ENCODE measurements at places on chromosomes 12 and 14.

GRCh38 chr14:72792051-72792788 lies 101.7 kb downstream of the DPF3 start:
- no peak for DNase-seq

GRCh38 chr12:102024765-102025164 lies 37.0 kb downstream of the WASHC3 start:
- DNase-seq = no peak

GRCh38 chr14:19771895-19772430 lies 1.3 kb upstream of the OR4M1 start:
- DNase-seq = no peak

DNA sequence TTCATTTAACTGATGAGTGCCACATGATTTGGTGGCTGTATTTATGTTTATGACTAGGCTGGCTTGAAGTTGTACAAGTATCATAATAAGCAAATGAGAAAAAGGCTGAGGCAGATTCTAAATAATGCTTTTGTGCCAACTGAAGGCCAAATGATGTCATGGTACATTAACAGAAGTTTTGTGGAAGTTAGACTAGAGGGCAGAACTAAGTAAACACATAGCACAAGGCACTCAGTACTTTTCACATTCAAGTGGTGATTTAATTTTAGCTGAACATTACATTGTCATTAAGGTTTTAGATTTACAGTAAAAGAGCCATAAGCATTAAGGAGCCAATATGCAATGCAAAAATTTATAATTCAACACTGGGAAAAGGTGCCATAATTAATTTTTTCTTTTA lies 21.1 kb downstream of the PPP1CC start:
- no peak for DNase-seq

- DNase-seq = no peak
Observed at GRCh38 chr14:21553266-21553665, 26.6 kb downstream of the OR10G3 start.

DNA sequence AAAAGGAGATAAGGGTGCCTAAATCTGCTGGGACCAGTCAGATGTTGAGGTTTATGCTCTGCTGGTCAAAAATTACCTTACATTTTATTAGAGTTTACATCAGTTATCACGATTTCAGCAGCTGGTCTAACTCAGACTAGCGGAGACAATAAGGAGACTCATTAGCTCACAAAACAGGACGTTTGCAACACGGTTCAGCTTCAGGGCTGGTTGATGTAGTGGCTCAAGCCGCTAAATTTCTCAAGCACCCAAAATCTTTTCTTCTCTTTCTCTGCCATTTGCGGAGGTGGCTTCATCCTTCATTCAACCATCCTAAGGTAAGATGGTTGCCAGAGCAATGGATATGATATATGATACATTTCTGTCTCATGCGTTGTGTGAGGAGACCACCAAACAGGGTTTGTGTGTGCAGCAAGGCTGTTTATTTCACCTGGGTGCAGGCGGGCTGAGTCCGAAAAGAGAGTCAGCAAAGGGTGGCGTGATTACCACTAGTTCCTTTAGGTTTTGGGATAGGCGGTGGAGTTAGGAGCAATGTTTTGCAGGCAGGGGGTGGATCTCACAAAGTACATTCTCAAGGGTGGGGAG lies 30.3 kb upstream of the CLIP1 start:
- no peak for DNase-seq

- DNase-seq = no peak
Observed at GRCh38 chr12:58086930-58087329, 145.6 kb downstream of the ATP23 start.

GRCh38 chr14:78153064-78153341 lies 17.2 kb upstream of the NRXN3 start:
- DNase-seq = peak; percentile 12

DNA sequence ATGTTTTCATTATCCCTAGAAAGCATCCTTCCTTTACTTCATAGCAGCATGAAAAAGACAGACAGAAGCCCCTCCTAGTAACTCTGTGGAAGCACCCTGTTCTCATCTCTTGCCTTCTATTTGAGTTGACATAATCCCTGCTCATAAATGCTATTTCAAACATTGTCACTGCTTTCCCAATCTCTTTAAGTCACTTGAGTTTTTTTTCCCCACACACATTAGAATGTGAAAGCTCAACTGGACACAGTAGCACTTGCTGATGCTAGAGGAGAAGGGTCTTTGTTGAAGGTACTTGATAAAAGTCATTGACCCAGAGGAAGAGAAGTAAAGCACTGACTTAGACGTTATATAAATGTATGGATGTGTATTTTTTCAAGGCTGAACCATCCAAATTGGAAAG lies 3.0 kb downstream of the E2F7 start:
- DNase-seq = no peak

GRCh38 chr14:101135796-101136742 lies 232.5 kb upstream of the RTL1 start:
- no peak for DNase-seq

GRCh38 chr12:19726122-19726521 lies 286.8 kb downstream of the AEBP2 start:
- no peak for DNase-seq

DNA sequence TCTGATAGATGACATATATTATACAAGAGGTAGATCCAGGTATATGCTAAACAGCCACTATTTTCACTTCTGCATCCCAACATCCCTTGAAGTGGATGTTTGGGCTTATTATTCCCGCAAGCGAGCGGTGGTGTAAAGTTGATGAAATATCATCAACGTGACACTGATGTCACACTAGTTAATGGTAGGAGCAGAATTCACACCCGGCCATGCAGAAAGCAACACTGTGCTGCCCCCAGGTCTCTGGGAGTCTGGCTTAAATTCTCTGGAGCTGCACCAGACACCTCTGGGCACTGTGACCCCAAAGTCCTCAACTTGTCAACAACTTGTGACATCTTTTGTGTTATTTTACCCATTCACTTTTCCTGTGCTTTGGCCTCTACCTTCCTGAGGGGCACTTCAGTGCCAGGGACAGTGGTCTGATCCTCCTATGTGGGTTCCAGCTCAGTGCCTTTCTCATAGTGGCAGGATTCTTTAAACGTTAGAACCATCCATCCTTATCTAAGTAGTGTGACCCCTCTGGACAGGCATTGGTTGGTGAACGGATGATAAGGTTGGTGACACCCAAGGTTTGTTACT lies 952 bp downstream of the DRAM1 start:
- DNase-seq = peak; percentile 55

GRCh38 chr12:123289911-123290310 lies 18.3 kb upstream of the CDK2AP1 start:
- DNase-seq = no peak

- DNase-seq = no peak
Observed at GRCh38 chr12:131367983-131368667, 342.8 kb upstream of the SFSWAP start.

- no peak for DNase-seq
Observed at GRCh38 chr12:132076711-132077110, 67.4 kb downstream of the DDX51 start.

DNA sequence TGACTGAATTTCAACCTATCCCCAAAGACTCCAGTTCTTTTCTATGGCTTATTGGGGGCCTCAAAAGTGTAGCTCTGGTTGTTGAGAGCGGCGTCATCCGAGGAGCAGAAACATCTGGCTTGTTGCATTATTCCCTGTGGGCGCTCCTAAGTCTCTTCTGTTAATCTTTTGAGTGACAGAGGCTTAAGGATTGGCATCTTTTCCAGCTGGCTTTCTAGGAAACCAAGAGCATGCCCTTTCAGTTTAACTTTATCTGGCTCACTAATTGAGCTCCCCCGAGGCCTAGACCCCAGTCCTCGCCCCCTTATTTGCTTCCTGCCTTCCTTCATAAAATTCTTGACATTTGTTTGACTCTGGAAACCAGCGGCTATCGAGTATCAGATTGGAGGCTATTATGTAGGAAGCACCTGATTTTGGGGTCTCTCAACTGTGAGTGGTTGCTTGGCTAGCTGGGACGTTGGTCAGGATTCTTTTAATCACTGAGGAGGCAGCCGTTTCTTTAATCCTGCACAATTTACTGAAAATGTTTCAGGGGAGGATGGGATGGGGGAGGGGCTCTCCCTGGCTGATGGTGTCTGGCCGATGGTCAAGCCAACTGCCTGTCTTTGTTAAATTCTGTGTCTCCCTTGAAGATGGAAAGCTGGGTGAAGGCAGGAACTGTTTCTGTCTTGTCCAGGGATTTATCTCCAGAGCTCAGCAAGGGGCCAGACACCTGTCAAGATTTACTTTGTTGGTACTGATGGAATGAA lies 3.1 kb downstream of the SMOC1 start:
- DNase-seq = no peak

DNA sequence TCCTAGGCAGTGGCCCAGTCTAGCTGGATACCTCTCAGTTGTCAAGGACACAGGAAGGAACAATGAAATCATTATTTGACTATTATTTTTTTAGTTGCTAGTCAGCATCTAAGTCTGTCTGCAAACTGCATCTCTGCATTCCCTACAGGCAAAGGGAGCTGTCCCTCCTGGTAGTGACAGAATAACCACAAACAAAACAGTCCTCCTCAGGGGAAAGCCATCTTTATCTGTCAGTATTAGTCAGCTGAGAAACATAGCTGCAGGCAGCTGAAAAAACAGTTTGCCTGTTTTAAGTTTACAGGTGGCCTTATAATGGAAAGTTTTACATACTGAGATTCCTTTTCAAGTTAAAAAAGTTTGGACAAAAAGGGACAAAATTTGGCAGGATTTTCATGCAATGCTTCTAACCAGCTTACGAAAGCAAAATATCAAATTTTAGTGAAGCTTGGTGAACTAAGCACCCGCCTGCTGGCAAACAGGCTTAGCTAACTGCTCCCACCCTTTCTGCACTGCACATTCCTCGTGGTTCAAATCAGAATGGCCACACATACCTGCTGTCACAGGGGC lies 29.5 kb downstream of the SLC25A21 start:
- DNase-seq = no peak

DNA sequence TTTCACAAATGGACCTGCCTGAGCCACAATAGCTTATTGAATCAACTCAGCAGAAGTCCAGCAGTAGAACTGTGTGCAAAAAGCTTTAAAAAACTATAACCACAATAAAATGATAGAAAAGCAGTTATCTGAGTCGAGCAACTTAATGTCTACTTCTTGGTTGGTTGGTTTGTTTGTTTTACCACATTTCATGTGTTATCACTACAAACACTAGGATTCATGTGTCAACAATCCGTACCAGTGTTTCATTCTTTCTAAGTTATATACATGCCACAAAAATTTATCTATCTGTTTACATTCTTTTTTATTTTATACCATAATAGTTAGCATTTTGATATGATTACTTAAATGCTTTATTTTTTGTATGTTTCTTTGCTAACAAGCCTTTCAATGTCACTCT lies 339.0 kb downstream of the KCNH5 start:
- no peak for DNase-seq

DNA sequence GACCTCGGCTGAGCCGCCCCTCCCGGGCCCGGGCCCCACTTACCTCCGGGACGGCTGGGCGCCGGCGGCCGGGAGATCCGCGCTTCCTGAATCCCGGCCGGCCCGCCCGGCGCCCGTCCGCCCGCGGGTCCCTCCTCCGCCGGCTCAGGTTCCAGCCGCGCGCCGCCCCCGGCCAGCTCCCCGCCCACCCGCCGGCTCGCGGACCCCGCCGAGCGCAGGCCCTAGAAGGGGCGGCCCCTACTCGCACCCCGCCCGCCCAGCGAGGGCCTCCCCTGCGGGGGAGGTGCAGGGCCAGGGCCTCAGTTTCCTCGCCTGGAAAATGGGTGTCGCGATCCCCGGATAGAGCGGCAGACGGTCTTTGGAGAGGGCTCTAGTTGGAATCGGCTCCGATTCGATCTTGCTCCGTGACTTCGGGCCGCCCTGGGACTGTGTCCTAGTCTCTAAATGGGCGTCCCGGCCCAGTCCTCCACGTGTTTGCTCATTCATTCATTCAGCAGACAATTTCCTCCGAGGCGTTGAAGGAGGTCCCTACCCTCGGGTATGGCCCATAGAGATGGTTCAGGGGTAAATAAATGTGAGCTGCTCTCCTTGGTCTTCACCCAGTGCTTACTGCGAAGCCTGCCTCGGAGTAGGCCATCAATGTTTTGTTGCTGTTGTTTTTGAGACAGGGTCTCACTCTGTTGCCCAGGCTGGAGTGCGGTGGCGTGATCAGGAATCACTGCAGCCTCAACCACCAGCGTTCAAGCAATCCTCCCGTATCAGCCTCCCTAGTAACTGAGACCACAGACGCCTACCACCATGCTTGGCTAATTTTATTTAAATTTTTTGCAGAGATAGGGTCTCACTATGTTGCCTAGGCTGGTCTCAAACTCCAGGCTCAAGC lies at the start of gene TRPV4:
TSS of gene TRPV4 (minus strand) at position 92 of the 883 bp plus-strand sequence. CDS start 18,602 bp downstream, outside the sequence.
- DNase-seq = no peak

DNA sequence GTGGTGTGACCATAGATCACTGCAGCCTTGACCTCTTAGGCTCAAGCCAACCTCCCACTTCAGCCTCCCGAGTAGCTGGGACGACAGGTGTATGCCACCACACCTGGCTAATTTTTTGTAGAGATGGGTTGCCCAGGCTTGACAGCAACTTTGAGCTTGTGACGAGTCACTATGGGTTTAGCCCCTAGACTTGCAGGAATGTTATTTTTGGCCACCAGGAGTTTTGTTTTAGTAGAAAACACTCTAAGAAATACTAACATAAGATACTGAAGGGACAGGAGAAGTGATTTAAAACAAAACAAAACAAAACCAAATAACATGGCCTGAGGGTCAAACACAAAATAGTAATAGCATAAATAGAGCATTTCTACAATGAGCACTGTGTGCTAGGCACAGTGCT lies 26.4 kb downstream of the SETD3 start:
- no peak for DNase-seq

- no peak for DNase-seq
Observed at GRCh38 chr12:110345176-110345661, 58.3 kb downstream of the ANAPC7 start.

- no peak for DNase-seq
Observed at GRCh38 chr12:95600567-95600966, 49.3 kb upstream of the USP44 start.

DNA sequence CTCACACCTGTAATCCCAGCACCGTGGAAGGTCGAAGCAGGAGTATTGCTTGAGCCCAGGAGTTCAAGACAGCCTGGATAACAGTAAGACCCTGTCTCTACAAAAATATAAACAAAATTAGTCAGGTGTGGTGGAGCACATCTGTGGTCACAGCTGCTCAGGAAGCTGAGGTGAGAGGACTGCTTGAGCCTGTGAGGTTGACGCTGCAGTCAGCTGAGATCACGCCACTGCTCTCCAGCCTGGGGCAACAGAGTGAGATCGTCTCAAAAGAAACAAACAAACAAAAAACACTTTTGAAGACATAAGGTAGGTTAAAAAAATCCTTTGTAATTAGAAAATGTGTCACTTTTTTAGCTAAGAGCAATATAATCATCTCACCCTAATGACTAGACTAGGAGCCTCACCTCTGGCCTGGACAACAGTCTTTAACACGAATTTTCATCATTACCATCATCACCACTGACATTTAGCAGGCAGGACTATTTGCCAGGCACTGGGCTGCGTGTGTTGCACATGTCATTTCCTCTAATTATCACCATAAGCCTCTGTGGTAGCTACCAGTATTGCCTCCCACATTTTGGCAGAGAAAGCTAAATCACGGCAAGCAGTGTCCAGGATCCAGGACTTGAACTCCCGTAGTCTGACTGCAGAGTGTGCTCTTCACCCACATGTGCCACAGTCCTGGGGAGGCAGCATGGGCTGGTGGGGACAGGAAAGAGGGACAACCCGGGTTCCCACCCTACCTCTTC lies 4.6 kb upstream of the SYCP3 start:
- no peak for DNase-seq

GRCh38 chr12:116687888-116688287 lies 50.0 kb downstream of the SPRING1 start:
- peak; percentile 8 for DNase-seq
